ENCODE measurements at places on chromosomes 4 and X.

- DNase-seq: no peak
Measured at GRCh38 chr4:176635372-176636261, 157.1 kb downstream of the VEGFC start.

GRCh38 chrX:37651921-37652452 is 33.6 kb upstream of the XK start:
- DNase-seq: no peak

GRCh38 chr4:94345266-94345665 is 2.6 kb upstream of the HPGDS start:
- peak; percentile 35 for DNase-seq

- no peak for DNase-seq
Measured at GRCh38 chr4:14924812-14925344, 77.4 kb upstream of the CPEB2 start.

GRCh38 chr4:38283724-38284123 is 323.5 kb downstream of the PTTG2 start:
- peak; percentile 76 for DNase-seq

DNA sequence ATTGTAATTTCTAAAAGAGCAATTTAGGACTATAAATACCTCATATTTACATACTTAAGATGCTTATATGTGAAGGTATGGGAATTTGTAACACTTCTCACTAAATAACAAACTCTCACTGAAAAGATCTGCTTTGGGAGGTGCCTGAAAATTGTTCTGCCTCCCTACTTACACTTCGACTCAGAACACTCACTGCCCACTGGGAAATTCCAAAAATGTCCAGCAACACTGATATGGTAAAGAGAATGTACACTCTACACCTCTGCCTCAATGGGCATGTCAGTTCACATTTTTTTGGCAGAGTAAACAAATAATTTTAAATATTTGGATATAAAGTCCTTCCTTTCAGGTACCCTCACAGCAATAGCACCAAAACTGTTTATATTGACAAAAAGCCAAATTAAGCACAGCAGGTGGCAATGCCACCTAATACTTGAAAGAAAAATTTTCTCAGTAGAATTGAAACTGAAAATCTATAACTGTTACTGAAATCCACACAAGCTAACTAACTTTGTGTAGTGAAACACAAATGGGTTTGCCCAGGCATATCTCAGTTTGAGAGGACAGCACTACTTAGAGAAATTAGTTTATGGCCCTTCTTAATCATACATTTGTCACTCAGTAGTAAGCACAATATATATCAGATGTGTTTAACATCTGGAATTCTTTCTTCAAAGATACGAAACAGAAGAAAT is 67.1 kb downstream of the PRDM5 start:
- DNase-seq: no peak

DNA sequence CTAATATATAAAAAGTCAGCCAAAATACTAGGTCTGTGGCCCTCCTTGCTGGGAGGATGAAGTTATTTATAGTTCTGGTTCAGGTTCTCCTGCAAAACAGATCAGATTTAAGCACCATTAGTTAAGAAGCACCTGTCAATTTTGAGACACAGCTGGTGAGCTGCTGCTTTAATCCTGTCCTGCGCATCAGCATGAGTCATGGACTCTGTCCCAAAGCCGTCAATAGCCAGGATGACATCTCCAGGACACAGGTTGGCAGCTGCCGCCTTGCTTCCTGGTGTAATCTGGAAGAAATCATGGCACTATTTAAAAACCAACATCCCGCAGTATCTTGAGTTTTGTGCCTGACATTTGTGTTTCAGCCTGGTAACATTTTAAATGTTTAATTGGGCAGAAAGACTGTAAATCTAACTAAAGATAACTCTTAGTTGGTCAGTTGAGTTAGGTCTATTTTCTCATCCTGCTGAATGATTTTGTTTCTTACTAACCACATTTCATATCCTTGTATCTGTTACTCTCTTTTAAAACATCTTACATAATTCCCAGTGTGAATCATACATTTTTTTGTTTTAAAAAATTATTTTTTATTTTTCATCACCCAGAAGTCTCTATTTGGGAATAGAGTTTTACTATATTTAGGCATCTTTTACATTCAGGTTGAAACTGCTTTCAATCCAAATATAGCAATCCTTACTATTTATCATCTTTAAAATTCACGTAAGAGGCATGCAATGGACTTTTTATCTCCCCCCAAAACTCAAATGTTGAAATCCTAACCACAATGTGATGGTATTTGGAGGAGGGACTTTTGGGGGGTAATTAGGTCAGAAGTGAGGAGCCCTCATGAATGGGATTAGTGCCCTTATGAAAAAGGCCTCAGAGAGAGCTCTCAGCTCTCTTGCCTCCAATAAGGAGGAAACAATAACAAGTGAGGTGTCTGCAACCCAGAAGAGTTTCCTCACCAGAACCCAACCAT is 10.1 kb downstream of the PDLIM3 start:
- no peak for DNase-seq

- DNase-seq: no peak
Measured at GRCh38 chr4:102868153-102868780, 525 bp upstream of the CISD2 start.

- DNase-seq: no peak
Measured at GRCh38 chr4:2412534-2412884, 5.9 kb downstream of the ZFYVE28 start.

GRCh38 chr4:80035336-80035735 is 37.7 kb downstream of the ANTXR2 start:
- DNase-seq: no peak

DNA sequence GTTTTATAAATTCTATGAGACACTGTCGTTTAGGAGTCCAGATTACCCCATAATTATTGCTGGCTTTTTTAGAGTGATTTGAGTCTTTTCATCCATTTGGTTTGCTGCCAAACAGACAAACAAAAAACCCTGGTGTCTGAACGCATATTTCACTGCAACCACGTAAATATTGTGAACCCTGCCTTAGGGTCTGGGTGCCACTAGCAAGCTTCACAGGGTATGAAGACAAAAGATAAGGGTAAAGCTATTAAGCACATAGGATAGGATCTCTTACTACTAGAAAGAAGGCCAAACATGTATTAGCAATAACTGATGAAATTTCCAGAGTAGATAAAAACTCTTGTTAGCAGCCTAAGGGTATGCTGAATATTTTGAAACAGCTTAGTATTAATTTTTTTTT is 143.3 kb downstream of the BANK1 start:
- no peak for DNase-seq

DNA sequence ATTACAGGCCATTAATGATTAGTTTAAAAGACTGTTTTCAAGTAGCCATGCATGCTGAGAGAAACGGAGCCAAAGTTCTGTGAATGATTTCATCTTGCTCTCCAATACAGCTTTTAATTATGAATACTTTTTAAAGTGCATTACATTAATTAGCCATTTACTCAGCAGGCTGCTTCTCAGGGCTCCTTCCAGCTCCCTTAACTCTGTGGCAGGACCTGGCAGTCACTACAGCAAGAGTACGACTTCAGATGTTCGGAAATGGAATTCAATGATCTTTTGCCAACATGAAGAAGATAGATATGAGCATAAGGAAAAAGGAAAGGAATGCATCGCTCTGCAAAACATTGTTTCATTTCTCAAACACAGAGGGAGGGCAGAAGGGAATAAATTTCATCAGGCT is 987.2 kb downstream of the PDHA2 start:
- no peak for DNase-seq

- no peak for DNase-seq
Measured at GRCh38 chr4:114509340-114509739, 89.3 kb upstream of the UGT8 start.

- DNase-seq: no peak
Measured at GRCh38 chrX:7314425-7314824, 166.5 kb upstream of the PUDP start.

- peak; percentile 79 for DNase-seq
Measured at GRCh38 chrX:107701493-107702121, 73.3 kb downstream of the PRPS1 start.

GRCh38 chr4:83180431-83180968 is 66.0 kb upstream of the PLAC8 start:
- peak; percentile 99 for DNase-seq

DNA sequence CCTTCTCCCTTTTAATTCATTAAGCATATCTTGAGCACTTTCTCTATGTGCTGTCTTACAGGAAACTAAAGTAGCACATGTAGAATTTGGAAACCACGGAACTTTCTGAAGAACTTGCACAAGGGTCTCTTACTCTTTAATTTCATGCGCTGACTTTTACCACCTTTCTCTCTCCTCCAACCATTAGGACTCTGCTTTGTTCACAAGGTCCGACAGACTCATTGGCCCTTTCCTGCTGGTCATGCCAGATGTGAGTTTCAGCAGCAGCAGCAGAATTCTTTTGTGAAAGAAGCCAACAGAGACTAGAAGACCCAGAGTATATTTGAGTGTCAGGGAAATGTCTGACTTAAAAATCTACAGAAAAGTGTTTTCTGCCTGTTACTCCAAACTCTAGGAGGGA is 207.1 kb downstream of the GUCY2F start:
- no peak for DNase-seq

DNA sequence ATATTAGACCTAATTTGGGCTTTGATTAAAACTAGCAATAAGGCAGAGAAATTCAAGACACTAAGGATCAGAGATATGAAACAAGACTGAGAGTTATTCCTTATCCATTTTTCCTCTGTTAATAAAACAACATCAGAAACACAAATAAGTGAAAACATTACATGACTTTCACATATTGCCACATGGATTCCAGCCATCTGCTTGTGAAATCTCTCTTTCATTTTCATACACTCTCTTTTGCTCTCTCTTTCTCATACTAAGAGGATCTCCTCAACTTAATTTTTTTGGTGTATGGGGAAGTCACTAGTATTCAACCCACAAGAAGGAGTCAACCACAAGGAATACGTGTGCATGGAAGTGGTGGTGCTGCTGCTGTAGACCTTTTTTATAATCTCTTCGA is 183.0 kb downstream of the LDB2 start:
- DNase-seq: no peak

- no peak for DNase-seq
Measured at GRCh38 chr4:31787701-31788100, 1067.5 kb downstream of the PCDH7 start.

GRCh38 chrX:129773649-129774458 is 5.9 kb upstream of the SASH3 start:
- no peak for DNase-seq

DNA sequence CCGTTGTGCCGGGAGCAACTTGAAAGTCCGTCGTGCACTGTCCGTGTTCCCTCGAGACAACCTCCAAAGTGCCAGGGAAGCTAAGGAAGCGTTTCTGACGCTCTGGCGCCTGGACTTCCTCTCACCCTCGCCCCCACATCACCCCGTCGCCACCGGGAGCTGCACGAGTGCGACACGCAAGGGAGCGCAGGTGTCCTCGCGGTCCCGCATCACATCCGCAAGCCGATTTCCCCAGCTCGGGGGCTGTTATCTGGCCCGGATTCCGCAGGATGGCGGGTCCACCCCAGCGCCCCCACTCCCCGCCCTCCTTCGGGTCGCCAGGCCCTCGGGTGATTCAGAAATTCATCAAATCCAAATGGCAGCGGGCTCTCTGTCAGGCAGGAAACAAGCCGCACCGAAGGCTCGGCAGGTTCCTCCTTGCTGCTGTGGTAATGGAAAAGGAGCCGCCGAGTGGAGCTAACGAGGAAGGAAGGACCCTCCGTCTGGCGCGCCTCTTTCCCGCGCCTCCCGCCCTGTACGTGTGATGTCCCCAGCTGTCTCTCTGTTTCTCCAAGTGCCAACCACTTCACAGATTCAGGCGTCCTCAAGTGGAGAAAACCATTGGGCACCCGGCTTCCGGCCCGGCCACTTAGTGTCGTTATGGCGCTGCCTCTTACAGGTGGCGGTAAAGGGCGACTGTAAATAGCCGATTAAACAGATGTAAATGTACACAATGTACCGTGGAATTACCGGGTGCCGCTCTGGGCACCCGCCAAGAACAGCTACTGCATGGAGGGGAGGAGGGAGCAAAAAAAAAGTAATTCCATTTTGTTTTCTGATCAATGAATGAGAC is 921 bp upstream of the SETD7 start:
- peak; percentile 16 for DNase-seq

DNA sequence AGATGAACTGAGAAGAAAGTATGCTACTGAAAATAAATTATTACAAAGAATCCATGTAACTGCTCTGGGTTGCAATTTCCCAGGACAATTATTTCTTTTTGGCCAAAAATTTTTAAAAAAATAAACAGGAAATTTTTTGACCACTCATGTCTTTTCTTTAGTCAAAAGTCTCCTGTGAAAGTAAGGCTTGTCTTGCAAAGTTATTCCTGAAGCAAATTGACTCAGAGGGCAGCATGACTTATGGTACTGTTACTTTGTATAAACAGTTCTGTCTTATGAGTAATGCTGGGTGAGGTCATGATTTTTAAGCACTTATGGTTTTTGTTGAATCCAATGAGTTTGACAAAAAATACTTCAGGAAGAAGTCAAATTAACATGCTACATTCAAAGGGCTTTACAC is 292.8 kb upstream of the ARSJ start:
- DNase-seq: peak; percentile 8

DNA sequence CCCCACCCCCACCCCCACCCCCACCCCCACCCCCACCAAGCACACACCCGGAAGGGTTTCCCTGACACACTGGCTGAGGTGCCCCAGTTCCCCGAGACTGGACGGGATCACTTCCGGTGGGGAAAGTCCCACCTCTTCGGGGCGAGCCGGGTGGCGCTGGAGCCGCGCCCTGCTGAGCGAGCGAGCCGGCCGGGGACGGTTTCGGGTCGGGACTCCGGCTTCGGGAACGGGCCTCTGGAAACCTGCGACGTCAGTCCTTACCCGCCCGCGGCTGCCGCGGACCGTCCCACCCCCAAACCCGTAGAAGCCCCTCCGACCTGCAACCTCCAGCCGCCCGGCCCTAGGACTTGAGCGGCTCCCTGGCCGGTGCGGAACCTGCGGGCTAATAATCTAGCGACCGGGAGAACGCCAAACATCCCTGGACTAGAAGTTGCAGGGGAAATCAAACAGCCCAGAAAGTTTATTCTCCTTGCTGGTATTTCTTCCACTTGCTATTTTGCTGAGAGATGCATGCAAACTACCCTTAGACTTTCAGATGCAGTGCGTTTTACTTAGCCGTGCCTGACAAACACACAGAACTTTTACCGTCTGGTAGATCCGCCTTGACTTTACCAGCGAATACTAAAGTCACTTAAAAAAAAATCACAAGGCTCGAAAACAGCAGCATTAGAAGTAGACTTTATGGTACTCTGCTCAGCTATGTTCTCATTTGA is 991 bp downstream of the RAP2C start:
- DNase-seq: peak; percentile 72

GRCh38 chr4:55736605-55737183 is 82.9 kb upstream of the EXOC1L start:
- no peak for DNase-seq

DNA sequence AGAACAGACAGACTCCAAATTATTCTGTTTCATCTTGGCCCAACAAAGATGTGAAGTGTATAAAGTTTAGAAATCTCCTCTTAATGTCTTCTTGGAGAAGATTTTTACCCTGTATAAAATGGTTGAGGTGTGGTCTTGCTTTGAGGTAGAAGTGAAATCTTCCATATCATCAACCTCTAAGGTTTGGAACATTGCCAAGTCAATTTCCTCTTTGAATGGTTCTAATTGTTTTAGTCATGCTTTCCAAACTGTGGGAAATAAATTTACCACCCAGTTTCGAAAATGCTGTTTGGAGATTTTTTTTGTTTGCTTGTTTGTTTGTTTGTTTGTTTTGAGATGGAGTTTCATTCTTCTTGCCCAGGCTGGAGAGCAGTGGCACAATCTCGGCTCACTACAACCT is 174.1 kb upstream of the ADAMTS3 start:
- no peak for DNase-seq
